ENCODE measurements at places on chromosomes 4 and X. TPM values are rescaled to one million over a fixed set of nuclear protein-coding genes. Genes with fewer than 3 reads are reported as not detected.
A peak's percentile ranks its signal among the peaks of the same experiment; 100 is the strongest.

DNA sequence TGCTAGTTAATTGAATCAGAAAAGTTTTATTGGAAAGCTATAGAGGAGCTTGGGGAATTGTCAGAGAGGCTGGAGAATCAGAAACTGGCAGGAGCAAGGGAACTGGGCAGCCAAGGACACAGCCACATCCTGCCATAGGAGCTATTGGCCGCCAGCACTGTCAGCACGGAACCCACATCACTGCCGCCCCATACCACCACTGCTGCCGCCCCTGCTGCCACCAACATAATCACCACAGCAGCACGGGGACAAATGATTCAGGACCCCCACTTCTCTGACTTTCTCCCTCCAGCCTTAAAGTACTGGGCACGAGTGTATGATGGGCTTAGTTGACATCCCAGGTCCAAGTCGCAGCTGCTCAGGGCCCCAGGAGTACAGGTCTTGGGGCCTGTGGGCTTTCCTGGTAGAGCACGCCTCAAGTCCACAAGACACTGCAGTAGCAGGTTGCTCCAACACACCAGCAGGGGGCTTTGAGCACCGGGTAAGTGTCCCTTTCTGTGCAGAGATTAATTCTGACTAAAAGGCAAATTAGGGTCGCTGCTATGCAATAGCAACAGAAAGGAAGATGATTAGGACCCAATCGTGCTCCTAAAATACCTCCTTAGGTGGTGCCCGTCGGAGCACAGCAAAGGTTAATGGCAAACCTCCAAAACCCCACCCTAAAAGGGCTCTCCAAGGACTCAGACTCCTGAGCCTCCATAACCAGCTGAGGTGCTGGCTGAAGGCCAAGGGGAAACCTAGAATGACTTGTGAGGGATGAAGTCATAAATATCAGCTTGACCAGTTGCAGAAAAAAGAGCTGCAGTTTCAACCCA, 6.9 kb downstream of the PJA1 start:
- peak; percentile 56 for DNase-seq

GRCh38 chr4:41632481-41633073, 94.6 kb downstream of the LIMCH1 start:
- no peak for DNase-seq

DNA sequence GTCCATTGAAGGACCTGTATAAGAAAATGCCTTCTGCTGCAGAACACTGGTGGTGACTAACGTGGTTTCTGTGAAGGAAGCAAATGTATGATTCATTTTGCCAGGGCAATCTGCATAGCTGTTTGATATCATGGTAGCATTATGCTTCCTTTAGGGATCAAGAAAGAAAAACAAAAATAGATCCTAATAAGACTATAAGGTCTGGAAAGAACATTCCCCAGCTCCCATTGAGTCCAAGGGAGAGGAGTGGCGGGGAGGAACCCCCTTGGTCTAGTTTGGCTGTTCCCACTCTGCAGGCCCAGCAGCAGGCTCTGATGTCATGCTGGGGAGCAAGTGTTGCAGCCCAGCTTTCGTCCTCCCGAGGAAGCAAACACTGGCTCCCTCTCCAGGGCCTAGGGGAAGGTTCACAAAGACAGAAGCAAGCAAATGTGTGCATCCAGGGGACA, 154.5 kb upstream of the GALNT7 start:
- DNase-seq: peak; percentile 45

SPIN4 gene
- 16.6 TPM for total RNA-seq

GRCh38 chr4:150584111-150584915, 2.4 kb downstream of the MAB21L2 start:
- no peak for DNase-seq

DNA sequence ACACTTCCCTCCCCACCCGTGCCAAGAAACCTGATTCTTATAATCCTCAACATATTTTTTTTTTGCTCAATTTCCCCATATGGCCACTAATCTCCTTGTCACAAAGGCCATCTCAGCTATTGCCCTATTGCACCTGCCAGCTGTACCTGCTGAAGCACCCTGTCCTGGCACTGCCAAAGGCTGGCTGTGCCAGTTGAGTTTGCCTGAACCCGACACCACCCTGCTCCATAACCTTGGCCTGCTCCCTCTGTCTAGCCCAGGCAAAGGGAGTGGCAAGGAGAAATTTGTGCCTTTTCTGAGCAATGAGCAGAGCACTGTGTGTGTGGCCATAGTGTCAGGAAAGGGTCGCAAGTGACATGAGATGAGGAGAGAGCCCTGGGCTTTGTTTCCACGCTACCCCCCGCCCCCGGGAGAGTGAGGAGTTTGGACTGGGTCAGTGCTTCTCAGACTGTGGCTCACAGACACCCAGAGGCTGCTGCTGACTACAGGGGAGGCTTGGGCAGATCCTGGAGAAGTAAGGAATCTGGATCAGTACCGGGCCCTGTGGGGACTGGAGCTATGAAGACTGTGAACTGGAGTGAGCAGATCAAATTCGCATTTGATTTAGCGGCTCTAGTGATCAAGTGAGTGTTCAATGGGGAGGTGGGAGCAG, 42.2 kb upstream of the HMGB3 start:
- DNase-seq: no peak

- DNase-seq: no peak
Observed at GRCh38 chr4:61400439-61401038, 200.4 kb downstream of the ADGRL3 start.

DNA sequence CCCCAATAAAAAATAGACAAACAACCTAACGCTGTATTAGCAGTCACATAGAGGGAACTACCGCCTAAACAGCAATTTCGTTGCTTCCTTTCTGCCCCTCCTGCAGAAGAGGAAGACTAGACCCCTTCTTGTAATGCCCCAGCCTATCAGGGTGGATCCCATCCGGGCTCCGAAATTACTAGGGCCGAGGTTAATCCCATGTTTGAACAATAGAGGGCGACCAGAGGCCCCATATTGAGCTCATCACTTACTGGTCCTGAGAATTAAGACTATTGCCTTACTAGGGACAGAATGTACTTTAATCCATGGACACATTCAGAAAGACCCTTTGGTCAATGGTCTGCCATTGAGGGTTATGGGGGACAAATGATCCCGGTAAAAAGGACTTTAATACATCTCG, 11.8 kb upstream of the ZNF630 start:
- no peak for DNase-seq

DNA sequence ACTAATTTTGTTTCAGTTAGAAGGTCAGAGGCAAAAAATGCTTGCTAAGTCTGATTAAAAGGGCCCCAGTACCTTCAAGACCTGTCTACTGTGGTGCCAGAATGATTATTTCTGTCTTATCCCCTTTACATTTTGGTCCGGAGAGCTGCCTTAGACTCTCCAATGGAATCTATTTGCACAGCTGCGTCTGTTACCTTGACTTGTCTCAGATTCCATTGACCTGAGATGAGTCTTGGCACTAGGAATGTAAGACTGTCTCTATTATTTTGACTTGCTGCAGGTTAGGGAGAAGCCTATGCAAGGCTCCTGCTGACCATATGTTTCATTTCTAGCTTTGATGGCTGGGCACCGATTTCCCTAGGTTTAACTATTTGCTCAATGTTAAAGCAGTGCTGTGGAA, 457.6 kb downstream of the KCTD8 start:
- DNase-seq: no peak

DNA sequence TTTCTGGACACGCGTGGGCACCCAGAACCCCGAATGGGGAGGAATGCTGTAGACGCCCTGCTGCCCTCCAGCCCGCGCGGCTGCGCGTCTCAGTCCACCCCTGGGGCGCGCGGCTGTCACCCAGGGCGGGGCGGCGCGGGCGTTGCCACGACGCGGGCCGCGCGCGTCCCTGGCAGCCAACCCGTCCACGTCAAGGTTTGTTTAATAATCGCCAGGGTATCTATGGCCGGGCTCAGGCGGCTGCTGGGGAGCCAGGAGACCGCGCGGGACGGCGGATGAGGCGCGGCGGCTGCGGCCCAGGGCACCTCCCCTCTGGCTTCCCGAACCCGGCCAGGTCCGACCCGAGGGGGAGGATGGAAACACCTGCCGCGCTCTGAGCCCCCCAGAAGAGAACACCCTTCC, at the start of gene SPATA18:
Gene SPATA18 (plus strand): TSS at position 92 of the 402 bp plus-strand sequence. CDS start 401 bp downstream, outside the sequence.
- no peak for DNase-seq

DNA sequence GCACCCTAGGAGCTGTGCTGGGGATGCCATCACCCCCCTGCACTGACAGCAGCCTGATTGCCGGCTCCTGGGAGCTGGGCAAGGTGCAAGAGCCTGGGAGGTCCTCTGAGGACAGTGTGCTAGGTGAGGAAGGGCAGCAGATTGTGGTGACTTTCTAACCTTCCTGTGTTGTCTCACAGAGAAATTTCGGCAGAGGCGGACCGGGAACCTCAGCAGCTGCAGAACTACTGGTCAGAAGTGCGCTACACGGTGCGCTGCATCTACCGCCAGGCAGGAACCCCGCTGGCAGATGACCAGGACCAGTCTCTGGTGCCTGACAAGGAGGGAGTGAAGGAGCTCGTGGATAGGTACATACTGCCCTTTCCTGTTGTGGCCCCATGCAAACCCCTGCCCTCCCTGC, 89.8 kb downstream of the FAM193A start:
- no peak for DNase-seq

- DNase-seq: no peak
Observed at GRCh38 chr4:59712470-59712869, 1487.7 kb upstream of the ADGRL3 start.

DCAF4L1 gene
- total RNA-seq: not detected

DNA sequence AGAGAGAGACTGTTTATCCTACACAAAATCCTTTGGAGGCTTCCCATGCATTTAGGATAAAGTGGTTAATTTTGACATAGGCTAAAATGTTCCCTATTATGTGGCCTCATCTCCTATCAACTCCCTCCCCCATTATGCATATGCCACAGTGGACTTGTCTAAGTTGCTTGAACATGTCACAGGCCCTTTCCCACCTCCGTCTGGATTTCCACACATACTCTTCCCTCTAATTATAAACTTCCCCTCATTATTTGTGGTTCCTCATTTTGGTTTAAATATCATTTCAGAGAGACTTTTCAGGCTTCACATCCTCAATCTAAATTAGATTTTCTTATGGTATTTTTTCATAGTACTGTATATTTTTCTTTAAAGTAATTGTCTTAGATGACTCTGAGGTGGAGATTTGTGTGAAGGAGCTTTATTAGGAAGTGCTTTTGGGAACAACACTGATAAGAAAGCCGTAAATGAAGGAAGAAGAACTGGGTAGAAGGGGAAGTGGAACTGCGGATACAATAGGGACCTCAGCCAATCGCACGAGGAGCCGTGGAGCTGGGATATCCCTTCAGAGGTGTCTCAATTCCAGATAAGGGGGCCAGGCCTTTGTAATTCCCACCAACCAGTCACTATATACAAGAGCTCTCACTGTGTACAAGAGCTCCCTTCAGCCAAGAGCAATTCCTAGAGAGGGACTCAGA, 7.9 kb downstream of the C4orf17 start:
- no peak for DNase-seq

FAM120C gene
- total RNA-seq: 6.7 TPM

DNA sequence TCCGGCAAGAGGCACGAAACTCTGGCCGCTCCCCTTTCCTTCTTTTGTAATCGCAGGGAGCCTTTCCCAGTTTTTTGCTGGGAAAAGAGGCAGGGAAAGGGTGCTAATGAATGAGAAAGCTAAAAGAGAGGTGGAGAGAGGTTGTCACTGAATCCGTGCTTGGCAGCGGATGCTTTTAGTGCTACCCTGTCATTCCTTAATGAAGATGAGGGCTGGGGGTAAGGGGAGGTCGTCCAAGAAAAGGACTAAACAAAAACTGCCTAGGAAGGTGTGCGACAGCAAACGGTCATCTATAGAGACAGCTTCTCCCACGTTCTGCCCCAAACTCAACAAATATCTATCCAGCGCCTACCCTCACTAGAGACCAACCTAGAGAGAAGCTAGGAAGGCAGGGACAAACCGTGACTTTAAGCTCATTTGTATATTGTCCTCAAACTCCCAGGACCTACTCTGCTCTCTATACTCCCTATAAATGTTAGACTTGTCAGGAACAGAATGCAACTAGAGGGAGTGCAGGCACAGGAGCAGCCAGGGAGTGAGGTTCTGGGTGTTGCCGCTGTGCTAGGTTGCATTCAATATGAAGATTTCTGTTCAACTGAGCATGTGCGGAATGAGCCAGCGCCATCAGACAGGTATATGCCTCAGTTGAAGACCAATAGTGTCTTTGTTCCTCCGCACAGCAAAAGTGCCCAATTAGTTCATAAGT, 777 bp upstream of the CASK start:
- no peak for DNase-seq

MAGED4B gene
- 75.3 TPM for total RNA-seq

Measured in glomerular endothelial cell (primary cell).